ELR (cell line): ENCODE measurements at places on chromosomes 1 and 21.
A peak's percentile ranks its signal among the peaks of the same experiment; 100 is the strongest.

DNA sequence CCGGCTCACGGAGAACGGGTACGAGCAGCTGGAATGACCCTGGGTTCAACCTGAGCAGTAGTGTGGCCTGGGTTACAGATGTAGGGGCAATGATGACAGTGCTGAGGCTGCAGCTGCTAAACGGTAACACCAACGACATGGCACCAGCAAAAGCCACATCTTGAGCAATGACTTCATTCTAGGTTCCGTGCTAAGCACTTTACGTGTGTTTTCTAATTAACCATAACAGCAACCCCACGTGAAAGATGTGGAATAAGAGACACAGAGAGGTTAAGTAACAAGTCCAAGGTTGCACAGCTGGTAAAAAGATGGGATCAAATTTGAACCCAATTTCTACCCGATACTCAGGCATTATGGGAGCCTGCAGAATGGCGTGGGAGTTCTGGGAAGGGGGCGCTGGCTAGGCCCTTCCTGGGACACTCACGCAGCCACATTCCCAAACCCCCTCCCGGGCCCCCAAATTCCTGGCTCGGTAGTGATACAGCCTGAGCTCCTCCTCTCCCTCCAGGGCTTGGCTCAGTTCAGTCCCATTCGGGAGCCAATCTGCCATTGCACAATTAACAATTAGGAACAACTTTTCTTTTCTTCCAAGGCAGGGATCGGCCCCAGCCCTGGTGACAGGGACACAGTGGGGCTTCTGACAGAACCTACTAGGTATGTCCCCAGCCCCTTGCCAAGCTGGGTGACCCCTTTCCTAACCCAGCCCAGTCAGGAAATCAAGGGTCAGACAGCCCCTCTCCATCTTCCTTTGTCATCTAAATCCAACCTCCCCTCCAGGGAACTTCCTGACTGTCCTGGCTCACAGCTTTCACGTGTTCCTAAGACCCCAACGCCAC, 23.8 kb upstream of the ECE1 start:
- DNase-seq = no peak

DNA sequence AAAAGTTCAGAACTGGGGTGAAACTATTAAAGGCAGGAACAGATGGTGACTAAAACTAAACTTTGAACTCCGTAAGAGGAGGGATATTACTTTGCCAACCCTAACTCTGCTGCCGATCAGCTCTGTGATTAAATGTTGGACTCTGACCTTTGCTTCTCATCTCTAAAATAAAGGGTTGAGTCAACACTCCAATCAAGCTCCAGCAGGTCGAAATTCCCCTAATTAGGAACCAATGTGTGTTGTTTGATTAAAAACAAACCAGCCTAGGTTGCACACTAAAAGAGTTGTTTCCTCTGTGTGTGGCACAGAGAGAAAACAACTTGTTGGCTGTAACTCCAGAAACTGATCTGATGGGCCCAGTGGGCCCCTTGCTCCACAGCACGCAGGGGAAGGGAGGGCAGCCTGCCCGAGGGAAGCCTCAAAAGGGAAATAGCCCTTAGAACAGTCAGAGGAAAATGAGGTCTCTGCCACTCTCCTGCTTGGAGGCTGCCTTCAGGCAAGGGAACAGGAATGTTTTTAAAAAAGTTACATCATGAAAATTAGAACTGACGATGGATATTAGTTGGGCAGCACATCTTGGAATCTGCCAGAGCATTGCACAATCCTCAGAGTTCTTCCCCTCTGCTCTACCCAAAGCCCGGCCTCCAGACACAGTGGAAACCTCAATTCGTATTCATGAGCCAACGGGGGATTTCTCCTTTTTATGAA, 69.3 kb downstream of the KCTD3 start:
- DNase-seq = peak; percentile 5

DNA sequence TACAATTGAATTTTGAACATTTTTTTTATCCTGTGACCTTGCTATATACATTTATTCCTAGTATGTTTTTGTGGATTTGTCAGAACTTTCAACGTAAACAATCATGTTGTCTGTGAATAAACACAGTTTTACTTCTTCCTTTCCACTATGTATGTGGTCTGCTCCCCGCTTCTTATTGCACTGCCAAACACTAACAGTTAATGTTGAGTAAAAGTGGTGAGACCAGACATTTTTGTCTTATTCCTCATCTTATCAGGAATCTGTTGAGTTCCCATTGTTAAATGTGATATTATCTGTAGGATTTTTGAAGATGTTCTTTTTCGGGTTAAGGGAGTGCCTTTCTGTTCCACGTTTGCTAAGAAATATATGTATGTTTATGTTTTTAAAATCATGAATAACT, 45.9 kb downstream of the CAMSAP2 start:
- DNase-seq = peak; percentile 65

DNA sequence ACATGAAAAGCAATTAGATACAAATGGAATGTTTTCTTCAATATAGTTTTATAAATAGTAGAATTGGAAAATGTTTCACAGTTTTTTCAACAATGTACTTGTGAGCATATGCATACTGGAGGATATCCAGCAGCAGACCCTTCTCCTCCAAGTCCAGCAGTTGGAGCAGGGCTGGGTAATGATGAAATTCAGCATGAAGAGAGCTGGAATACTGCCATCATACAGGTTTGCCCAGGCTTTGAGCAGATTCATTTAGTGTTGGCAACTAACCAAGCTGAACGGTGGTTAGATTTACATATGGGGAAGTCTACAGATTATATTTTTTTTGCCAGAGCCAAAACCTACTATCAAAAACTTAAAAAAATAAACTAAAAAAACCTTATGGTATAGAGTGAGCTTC, 38.3 kb downstream of the WDR3 start:
- DNase-seq = no peak

DNA sequence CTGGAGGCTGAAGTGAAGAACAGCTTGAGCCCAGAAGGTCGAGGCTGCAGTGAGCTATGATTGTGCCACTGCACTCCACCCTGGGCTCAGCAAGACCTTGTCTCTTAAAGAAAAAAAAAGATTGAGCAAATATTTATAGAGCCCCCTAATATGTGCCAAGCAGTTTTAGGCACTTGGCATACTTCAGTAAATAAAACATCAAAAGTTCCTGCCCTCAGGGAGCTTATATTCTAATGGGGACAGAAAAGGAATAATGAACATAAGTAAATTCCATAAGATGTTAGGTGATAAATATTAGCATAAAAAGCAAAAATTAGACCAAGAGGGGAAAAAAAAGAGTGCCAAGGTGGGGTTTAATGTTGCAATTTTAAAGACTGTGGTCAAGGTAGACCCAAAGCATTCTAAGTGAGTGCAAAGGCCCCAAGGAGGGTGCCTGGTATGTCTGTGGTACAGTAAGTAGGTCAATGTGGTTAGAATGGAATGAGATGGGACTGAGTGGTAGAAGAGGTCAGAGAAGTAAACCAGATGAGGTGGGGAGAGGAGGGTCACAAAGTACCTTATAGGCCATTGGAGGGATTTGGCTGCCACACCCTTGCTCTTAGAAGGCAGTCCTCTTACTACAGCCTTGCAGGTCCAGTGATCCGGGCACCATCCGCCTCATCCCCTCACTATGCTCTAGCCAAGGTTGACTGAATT, 2.2 kb upstream of the TOE1 start:
- DNase-seq = no peak

GRCh38 chr1:34696230-34696629, 58.6 kb upstream of the GJB5 start:
- DNase-seq = peak; percentile 78

DNA sequence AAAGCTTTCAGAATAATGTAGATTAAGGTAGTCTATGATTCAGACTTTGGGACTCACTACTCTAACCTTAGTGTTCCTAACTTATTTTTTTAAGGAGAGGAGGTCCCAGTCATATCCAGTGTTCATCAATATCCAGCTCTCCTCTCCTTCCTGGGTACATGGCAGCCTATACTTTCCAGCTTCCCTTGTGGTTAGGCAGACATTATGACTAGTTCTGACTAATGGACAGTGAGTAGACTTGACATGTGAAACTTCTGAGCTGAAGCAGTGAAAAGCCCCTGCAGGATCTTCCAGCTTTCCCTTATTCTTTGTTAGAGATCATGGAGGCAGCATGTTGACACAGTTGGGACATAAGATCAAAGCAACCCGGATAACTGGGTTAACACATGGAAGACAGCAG, 144.2 kb downstream of the PTPRU start:
- peak; percentile 82 for DNase-seq

GRCh38 chr1:206672844-206673758, 11.6 kb upstream of the MAPKAPK2 start:
- peak; percentile 30 for DNase-seq

- DNase-seq = no peak
These were observed 4.3 kb upstream of the HEYL start for GRCh38 chr1:39643705-39644104.

DNA sequence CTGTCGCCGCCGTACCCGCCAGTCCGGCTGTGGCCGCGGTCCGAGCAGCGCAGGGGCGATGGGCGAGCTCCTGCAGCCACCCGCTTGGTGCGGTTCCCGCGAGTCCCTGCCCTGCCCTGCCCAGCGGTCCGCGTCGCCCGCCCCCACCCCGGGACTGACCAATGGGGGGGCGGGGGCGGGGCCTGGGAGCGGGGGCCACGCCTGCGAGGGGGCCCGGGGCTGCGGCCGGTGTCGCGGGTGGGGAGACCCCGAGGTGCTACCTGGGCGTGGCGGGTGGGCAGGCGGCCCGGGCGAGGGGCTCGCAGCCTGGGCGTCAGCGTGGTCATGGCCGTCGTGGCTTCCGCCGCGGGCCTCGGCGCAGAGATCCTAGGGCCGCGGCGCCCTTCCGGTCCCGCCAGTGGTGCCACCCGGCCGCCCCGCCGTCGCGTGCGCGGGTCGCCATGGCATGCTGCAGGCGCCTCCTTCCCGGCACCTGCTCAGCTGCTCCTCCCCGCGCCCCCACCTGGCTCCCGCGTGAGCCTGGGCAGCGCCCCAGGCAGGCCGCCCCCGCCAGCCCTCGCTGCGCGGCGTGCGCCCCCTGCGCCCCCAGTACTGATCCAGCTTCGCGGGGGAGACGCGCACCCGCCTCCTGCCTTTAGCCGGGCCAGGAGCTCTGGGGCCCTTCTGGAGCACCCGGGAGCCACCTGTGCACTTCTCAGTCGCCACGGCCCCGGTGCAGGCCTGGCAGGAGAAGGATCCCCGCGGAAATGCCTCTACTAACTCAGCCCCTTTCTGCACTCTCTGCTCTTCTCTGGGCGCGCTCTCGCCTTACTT, at the start of gene BMP8B:
Gene BMP8B (minus strand): TSS at position 108 of the 813 bp plus-strand sequence. CDS start 380 bp downstream, outside the sequence.
- peak; percentile 24 for DNase-seq

- DNase-seq = peak; percentile 70
These were observed 12.1 kb upstream of the GJB5 start for GRCh38 chr1:34742667-34743270.

DNA sequence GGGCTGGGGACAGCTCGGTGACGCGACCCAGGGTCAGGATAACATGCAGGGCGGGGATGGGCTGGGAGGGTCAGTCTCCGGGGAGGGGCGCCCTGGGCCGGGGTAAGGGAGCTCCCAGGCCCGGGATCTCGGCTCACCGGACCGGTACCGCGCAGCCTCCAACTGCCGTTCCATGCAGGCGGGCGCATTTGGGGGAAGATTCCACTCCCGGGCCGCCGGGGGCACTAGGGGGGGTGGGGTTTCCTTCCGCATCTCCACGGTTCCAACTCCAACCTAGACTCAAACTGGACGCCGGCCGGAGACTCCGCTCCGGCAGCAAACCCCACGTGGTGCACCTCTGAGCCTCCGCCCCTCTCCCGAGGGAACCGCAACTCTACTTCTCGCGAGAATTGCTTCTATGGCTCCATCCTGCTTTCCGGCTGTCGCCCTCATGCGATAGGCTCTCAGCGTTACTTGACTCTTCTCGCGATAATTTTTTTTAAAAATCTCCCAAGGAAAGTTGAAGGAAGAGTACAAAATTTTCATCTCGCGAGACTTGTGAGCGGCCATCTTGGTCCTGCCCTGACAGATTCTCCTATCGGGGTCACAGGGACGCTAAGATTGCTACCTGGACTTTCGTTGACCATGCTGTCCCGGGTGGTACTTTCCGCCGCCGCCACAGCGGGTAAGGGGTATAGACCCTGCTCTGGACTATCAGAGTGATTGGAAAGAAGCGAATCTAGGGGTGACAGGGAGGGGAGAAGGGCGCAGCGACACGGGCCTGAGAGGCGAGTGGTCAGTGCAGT, at the start of the genes ATP5PB and WDR77:
Gene ATP5PB (plus strand): TSS at position 547 of the 785 bp plus-strand sequence. CDS start 78 bp downstream, at position 625.
Gene WDR77 (minus strand): TSS at position 339 of the 785 bp plus-strand sequence. CDS start 87 bp downstream, at position 252.
- peak; percentile 100 for DNase-seq
